ENCODE measurements at places on chromosomes 4 and X.

- peak overlapping the region; percentile 54 for H3K27ac ChIP-seq
- H3K4me3 ChIP-seq = no peak overlapping the region
- no peaks in the 10 kb centered on the region for H3K27me3 ChIP-seq
- DNase-seq = peak; percentile 41
- no peaks in the 10 kb centered on the region for H3K36me3 ChIP-seq
- H3K4me1 ChIP-seq = no peaks in the 10 kb centered on the region
These were observed 48.3 kb downstream of the SEL1L3 start for GRCh38 chr4:25814301-25815136.

GRCh38 chr4:45349859-45350258 is 623.5 kb upstream of the GNPDA2 start:
- no peaks in the 10 kb centered on the region for H3K27me3 ChIP-seq
- DNase-seq = no peak
- H3K4me3 ChIP-seq = peak overlapping the region; percentile 28
- no peaks in the 10 kb centered on the region for H3K4me1 ChIP-seq
- H3K36me3 ChIP-seq = no peaks in the 10 kb centered on the region

DNA sequence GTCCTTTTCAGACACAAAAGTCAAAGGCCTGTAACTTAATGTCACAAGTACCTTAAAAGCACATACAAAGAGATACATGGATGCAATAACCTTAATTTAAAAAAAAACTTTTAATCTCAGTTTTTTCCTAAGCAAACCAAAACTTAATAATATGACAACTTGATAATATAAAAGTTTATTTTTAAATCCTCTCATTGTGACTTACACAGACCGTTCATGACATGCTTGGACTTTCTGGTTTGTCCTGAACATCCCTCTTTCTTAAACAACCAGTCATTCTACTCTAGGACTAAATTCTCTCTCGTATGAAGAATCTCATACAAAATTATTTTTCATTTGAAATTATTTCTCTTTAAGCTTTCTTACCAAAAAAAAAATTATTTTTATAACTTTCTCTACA is 43.1 kb upstream of the CYP2U1 start:
- H3K4me3 ChIP-seq = no peak overlapping the region
- H3K4me1 ChIP-seq = peaks cover 3% of the 10 kb centered on the region
- no peaks in the 10 kb centered on the region for H3K27me3 ChIP-seq
- DNase-seq = no peak
- H3K36me3 ChIP-seq = no peaks in the 10 kb centered on the region

GRCh38 chrX:43741843-43742573 is 85.9 kb downstream of the MAOA start:
- DNase-seq = no peak
- peak overlapping the region; percentile 43 for H3K27ac ChIP-seq
- H3K4me3 ChIP-seq = no peak overlapping the region
- H3K27me3 ChIP-seq = no peaks in the 10 kb centered on the region
- peaks cover 11% of the 10 kb centered on the region for H3K4me1 ChIP-seq
- H3K36me3 ChIP-seq = no peaks in the 10 kb centered on the region

Measured in heart left ventricle (tissue), 16 donors.